ENCODE measurements at places on chromosomes 12 and 14. TPM values are rescaled to one million over a fixed set of nuclear protein-coding genes. Genes with fewer than 3 reads are reported as not detected.

- DNase-seq, result no peak
Observed at GRCh38 chr12:126537961-126538530, 1472.8 kb downstream of the AACS start.

DNA sequence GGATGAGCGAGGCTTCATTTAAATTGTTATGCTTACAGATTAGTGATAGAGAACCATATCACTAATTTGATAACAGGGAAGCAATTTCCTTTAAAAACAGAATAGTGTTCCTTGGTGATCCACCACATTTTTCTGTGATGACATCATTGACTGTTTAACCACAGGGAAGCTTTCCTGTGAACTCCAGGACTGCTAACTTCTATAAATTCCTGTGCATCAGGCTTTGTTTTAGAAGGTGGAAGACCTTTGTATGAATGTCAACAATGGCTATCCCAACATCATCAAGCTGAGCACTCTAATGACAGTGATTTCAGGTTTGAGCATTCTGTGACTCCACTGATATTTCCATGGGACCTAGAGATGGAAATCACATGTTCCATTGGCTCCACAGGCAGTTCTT, 177.1 kb downstream of the RMST start:
- DNase-seq, result no peak

DNA sequence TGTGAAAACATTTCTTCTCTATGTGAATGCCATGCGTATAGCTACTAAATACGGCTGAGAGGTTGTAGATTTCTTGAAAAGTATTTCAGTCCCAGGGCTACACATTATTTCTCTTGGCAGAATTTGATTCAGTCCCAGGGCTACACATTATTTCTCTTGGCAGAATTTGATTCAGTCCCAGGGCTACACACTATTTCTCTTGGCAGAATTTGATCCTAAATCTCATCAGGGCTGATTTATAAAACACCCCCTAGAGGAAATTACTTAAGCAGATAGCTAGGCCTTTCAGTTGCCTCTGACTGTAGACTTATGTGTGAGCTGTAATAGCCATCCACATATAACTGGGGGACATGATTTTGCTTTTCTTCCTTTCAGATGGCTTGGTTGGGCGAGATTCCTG, 50.4 kb downstream of the AK7 start:
- no peak for DNase-seq

The FKBP4 gene
- 140 TPM for total RNA-seq

GRCh38 chr12:75944097-75944904, 87.3 kb downstream of the PHLDA1 start:
- no peak for DNase-seq

- no peak for DNase-seq
Observed at GRCh38 chr14:59630288-59630963, 53.8 kb upstream of the CCDC175 start.

- DNase-seq, result no peak
Observed at GRCh38 chr12:125249932-125250331, 184.7 kb downstream of the AACS start.

- no peak for DNase-seq
Observed at GRCh38 chr12:95397571-95397970, 76.4 kb upstream of the METAP2 start.

DNA sequence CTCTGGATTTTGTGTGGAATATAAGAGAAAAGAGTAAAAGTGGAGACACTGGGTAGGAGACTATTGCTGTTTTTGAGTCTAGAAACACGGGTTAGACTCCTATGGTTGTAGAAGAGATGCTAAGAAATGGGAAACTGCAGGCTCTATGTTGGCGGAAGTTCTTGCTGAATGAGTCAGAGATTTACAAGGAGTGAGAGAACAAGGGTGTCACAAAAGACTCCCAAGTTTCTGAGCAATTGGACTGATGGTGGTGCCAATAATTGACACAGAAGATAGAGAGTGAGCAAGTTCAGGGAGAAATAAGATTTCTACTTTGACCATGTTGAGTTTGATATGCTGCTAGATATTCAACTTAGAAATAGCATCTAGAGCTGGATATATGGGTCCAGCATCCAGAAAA, 2.6 kb upstream of the PRKD1 start:
- DNase-seq, result no peak

The FOS gene
- 165 TPM for total RNA-seq

The CPNE6 gene
- 2.2 TPM for total RNA-seq

- DNase-seq, result no peak
Observed at GRCh38 chr12:75884465-75884985, 147.1 kb downstream of the PHLDA1 start.

DNA sequence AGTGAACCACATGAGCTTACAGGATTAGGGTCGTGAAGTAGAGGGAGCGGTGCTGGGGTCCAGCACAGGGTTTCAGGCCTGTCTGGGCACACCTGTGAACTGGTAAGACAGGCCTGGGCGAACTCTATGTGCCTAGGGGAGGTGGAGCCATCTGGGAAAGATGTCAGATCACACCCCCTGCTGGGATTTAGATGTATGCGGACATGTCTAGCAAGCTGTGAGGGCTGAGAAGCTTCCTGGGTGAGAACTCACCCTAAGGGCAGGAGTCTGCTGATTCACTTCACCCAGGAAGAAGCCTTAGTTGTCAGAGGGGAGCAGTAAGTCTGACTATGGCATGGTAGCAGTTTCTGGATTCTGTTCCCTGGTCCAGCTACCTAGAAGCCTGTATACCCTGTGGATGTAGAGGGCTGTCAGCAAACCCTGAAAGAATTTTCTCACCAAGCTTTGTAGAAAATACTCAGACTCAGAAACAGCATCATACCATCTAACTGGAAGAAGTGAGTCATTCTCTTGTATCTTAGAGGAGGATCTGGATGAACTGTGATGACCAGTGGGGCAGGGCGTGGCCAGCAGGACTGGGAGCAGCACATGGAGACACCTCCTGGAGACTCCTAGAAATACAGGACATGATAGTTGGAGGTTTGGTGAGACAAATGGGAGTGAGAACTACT, 11.2 kb upstream of the PYGL start:
- DNase-seq, result peak; percentile 35

DNA sequence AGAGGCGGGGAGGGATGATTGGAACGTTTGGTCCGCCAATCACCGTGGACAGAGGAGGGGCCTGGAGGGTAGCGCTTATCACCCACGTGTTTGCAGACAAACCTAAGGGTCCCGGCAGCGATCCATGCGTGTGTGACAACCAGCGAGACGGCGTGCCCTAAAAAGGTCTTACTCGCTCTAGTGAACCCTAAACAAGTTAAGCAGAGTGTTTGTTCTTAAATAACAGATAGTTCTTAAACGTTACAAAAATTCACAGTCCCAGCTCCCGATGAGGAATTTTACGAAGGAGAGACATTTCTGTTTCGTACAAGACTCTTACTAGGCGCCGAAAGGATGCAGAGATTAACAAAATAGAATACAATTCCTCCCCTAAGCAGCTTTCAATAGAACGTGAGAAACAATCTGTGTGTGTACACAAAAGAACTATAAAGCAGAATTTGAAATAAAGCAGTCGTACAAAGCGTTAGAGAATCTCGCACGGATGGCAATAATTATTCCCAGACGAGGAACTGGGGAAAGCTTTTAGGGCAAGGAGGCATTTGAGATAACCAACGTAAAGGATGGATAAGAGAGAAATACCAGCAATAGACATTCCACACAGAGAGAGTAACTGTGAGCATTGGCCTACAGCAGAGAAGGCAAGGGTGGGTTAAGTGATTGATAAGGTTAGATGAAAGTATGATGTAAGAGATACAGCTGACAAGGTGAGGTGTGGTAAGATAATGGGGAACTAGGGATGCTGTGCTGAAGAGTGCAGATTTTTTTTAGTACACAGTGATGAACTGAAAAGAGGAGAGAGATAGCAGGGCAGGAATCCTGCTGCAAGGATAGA, 831 bp upstream of the RPS6KA5 start:
- no peak for DNase-seq

DNA sequence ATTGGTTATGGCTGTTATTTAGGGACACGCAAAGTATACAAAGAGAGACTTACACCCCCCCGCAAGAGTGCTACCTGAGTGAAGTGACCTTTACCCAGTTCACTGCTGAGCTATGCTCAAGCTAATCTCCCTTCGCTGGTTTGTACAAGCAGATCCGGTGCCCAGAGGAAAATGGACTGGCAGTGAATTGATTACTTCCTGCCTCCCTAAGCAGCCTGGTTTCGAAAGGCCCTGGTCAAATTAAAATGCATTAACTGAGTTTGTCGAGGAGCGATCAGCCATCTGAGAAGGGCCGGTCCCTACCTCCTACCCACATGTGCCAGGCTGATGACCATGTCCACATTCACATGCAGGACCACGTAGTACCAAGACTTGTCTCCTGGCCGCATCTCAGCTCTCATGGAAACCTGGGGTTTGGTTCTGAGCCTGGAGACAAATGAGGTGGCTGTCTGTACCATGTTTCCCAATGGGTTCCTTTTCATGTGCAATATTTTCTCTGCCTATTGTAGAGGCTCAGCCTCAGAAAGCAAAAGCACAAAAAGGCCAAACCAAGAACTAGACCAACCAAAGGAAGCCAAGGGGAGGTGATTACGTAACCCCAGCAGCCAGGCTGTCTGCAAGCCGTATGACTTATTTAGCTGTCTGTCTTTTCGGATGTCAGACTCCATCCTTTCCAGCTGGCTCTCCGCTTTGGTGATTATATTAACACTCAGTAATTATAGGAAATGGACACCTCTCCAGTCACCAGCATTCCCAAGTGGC, 284.7 kb upstream of the PWP1 start:
- DNase-seq, result no peak

- DNase-seq, result no peak
Observed at GRCh38 chr14:87113286-87113685, 879.7 kb downstream of the GALC start.

DNA sequence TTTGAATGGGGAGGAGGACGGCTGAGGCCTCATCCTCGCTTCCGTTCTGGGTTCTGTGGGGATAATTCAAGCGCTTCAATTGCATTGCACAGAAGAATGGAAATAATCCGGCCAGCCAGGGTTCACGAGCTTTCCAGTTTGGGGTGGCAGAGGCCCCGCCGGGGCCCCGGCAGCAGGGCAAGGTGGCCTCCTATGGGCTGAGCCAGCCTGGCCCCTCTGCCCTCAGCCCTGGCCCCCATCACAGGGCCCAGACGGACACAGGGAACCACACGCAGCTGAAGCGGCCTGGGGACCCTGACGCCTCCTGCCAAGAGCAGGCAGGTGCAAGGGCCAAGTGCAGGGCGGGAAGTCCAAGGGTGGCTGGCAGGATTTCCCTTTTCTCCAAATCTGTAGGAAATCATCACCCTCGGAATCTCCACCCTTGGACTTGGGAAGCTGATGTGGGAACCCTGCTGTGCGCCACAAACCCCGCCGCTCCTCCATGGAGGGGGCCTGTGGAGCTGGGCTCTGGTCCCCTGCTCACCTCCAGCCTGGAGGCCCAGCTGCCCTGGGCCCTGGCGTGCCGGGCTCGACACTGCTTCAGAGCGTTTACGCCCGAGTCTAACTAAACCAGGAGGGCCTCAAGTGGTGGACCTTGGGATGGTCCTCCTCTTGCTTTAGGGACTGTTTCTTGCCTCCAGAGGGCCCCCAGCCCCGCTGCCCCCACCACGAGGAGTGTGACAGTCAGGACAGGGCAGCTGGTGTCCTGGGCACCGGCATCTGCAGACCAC, 78.4 kb downstream of the MOK start:
- DNase-seq, result no peak

GRCh38 chr14:91290986-91291385, 46.5 kb upstream of the GPR68 start:
- DNase-seq, result no peak

GRCh38 chr14:51674294-51675002, 22.7 kb downstream of the FRMD6 start:
- no peak for DNase-seq

DNA sequence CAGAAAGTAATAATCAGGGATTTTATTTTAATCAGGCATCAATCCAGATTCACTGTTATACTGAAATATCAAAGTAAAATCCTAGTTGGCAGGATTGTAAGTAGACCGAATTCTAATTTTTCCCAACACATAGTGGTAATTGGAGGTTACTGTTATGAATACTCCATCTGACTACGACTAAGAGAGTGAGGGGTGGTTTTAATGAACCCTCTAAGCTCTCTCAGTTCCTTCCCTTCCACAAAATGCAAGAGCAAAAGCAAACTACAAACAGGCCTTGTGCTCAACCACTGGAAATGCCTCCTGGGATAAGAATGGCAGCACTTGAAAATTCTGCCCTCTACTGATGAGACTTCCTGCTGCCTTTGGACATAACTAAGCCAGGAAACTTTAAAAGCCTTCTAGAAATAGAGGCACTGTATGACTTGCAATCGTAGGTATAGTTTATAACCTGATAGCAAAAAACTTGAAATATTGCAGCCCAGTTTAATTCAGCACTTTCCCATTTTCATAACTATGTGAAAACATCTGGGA, 184.8 kb downstream of the SLC16A7 start:
- DNase-seq, result no peak

DNA sequence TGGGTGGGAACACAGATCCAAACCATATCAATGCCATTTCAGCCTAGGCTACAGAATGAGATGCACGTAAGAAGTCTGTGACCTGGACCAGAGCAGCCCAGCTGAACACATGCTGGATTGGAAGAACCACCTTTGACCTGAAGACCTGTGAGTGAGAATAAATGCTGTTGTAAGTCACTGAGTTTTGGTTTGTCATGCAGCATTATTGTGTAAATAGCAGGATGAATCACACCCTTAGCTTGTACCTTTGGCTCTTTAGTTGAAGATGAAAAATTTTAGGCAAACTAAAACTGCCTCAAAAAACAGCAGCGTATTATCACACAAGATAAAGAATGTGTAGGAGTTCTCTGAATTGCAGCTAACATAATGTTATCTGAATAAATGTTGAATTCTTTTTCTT, 199.4 kb upstream of the LRIG3 start:
- DNase-seq, result no peak

GRCh38 chr14:96038920-96039632, at the start of gene C14orf132:
C14orf132 (plus strand) TSS chr14:96039362; CDS start chr14:96039501, 139 bp downstream.
- peak; percentile 37 for DNase-seq

The SRRM4 gene
- 0.03 TPM for total RNA-seq

The PPFIA2 gene
- total RNA-seq, result 2.6 TPM

- no peak for DNase-seq
Observed at GRCh38 chr12:76562130-76562529, 2.6 kb upstream of the OSBPL8 start.

The EXOC5 gene
- 49.5 TPM for total RNA-seq

The CEBPE gene
- 0.20 TPM for total RNA-seq

The SPX gene
- total RNA-seq, result 0.29 TPM

DNA sequence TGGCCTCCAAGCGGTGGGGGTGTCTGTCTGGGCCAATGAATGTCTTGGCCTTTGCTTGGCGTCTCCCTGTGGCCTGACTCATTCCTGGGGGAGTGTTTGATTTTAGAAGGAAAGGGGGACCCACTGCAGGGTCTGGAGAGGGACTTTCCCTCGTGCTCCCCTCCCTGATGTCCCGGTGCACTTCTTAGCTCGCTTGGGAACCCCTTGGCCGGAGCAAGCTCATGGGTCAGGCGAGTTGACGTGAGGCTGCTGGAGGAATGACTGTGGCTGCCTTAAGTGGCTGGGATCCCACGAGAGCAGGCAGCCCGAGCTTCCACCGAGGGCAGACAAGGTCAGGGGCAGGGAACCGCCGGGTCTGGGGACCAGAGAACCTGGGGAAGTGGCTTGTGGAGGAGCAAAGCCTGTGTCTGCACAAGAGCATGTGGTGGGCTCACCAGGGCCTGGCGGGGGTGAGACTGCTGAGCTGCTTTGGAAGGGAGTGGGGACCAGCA, 218.4 kb upstream of the C14orf180 start:
- DNase-seq, result no peak

- no peak for DNase-seq
Observed at GRCh38 chr12:59491877-59492276, 104.0 kb upstream of the SLC16A7 start.

GRCh38 chr14:35229084-35229791, 62.9 kb upstream of the PSMA6 start:
- DNase-seq, result no peak

All from mucosa of gallbladder (tissue), 1 donor.